ENCODE measurements at places on chromosomes 13 and 19.

GRCh38 chr13:76609643-76610042, 276.6 kb downstream of the KCTD12 start:
- no peak for DNase-seq

DNA sequence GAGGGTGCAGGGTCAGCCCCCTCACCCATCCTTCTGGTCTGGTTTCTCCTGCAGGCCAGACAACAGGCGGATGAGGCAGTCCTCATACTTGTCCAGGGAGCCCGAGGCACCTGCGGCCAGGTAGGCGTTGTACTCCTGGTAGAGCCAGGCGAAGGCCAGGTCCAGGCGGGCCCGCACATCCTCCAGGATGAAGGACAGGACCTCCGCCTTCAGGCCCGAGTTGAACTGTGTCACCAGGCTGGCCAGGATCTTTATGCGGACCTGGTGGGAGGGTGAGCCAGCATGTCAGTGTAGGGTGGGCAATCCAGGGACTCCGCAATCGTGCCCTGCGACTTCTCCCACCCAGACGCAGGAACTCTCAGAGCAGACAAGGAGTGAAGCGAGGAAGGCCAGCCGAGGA, 13.8 kb upstream of the RSPH6A start:
- no peak for DNase-seq

DNA sequence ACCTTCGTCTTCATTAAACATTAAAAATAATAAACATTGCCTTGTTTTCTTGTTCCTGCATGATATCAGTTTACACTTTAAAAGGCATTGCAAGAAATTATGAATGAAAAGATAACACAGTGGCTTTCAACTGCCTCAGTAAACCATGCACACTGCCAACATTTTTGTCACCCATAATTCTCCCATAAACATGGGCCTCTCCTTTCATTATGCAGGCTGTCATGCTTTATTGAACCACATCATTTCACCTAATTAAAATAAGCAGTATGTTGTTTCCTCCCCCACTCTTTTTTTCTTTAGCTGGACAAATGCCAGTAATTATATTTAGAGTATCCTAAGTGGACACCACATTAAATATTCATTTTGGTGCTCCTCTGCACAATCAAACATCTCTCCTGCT, 1566.5 kb upstream of the SLC10A2 start:
- DNase-seq: no peak

DNA sequence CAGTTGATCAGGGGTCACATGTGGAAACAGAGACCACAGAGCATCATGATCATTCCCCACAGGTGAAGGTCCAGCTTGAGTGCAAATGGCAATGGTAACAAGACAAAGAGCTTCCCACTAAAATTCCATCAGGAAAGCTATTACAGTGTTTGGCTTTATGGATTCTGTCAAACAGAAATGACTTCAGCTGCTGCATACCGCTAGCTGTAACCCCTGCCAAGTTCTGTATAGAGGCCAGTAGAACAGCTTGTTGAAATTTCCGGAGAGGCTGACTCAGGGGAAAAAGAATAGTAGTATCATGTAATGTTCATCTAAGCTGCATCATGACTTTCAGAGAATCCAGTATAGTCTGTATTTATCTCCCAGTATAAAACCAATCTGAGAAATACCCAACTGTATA, 1704.7 kb downstream of the SLITRK5 start:
- no peak for DNase-seq

GRCh38 chr19:13036366-13036976, 41.2 kb downstream of the NFIX start:
- DNase-seq: no peak

DNA sequence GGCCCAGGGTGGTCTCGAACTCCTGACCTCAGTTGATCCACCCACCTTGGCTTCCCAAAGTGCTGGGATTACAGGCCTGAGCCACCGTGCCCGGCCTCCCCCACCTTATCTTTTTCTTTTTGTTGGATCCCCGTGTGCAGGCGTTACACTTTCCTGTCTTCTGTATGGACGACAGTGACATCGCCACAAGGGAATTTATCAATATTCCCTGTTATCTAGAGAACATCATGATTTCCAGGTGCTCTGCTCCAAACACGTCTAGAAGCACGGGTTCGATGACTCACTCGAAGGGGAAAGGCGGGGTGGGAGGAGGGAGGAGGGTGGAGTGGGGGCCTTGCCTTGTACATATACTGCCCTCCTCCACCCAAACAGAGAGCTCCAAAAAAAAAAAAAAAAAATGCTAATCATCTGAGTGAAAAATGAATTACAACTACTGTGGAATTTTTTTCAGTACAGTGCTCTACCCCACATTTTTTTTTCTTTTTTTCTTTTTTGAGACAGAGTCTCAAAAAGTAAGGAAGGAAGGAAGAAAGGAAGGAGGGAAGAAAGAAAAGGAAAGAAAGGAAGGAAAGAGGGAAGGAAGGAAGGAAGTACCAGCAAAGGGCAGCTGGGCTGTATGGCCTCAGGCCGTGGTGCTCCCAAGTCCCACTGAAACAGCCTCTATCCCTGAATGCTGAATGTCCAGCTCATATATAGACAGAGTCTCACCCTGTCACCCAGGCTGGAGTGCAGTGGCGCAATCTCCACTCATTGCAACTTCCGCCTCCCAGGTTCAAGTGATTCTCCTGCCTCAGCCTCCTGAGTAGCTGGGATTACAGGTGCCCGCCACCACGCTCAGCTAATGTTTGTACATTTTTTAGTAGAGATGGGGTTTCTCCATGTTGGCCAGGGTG, 36.8 kb downstream of the INSR start:
- no peak for DNase-seq

DNA sequence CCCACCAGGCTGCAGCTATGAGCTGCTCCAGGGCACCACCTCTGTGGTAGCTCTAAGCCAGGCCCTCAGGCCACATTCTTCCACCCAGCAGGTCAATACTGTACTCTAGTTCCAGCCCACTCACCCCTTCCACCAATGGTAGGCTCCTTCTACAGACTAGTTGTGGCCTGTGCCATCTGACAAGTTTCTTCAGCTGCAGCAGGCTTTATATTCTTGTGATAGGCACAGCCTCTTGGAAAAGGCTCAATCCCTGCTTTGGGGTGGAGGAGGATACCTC, 8.5 kb downstream of the MICU2 start:
- no peak for DNase-seq

DNA sequence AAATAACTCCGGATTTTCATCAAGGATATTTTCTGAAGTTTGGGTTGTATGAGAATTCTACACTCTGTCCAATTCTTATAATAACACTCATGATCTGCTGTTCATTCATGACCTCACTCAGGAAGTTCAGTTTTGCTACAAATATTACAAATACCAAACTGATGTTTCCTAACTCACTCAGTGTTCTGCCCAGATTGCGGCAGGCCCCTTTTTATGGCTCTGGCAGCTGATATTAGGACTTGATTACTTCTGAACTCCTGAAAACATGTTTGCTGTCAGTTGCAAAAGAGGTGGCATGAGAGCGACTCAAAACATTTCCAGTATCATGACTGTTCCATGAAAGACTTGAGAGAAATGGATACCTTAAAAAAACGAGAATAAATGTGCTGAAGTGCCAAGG, 188.0 kb downstream of the RGCC start:
- no peak for DNase-seq

- no peak for DNase-seq
Measured at GRCh38 chr19:4802711-4803110, 11.2 kb downstream of the FEM1A start.

Data from effector CD8-positive, alpha-beta T cell (primary cell).